Heart right ventricle (tissue), 16 donors: ENCODE measurements at places on chromosomes 12 and 14. TPM values are rescaled to one million over a fixed set of nuclear protein-coding genes. Genes with fewer than 3 reads are reported as not detected.

DNA sequence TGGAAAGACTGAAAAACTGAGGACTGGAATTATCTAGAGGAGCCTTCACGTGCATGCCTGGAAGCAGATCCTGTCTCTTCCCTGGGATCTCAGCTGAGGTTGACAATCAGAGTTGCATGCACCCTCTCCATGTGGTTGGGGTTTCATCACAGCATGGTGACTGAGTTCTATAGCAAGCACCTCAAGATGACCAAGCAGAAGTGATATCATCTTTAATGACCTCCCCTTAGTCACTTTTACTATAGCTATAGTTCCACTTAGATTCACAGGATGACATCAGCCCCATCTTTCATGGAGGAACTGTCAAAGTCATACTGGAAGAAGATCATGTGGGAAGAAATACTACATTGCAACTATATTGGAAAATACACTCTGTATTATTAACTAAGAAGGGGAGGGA is 105.8 kb upstream of the ATXN7L3B start:
- H3K4me1 ChIP-seq: no peaks in the 10 kb centered on the region
- no peak overlapping the region for H3K27ac ChIP-seq
- H3K36me3 ChIP-seq: no peaks in the 10 kb centered on the region
- no peak overlapping the region for H3K4me3 ChIP-seq
- DNase-seq: no peak
- H3K27me3 ChIP-seq: no peaks in the 10 kb centered on the region

GRCh38 chr12:50362671-50363070 is 33.7 kb downstream of the FAM186A start:
- no peak for DNase-seq
- H3K36me3 ChIP-seq: no peaks in the 10 kb centered on the region
- no peaks in the 10 kb centered on the region for H3K4me1 ChIP-seq
- no peak overlapping the region for H3K4me3 ChIP-seq
- no peaks in the 10 kb centered on the region for H3K27me3 ChIP-seq

RDH12 gene
- total RNA-seq: not detected

GRCh38 chr14:104211741-104212140 is 73.4 kb downstream of the KIF26A start:
- H3K27me3 ChIP-seq: peaks cover 14% of the 10 kb centered on the region
- H3K36me3 ChIP-seq: no peaks in the 10 kb centered on the region
- H3K4me1 ChIP-seq: no peaks in the 10 kb centered on the region
- peak; percentile 1 for DNase-seq

GRCh38 chr14:89573399-89573657 is 156.3 kb upstream of the FOXN3 start:
- no peak overlapping the region for H3K4me3 ChIP-seq
- no peak overlapping the region for H3K27ac ChIP-seq
- no peak for DNase-seq
- H3K4me1 ChIP-seq: peaks cover 43% of the 10 kb centered on the region
- no peaks in the 10 kb centered on the region for H3K36me3 ChIP-seq
- H3K27me3 ChIP-seq: no peaks in the 10 kb centered on the region

TSPAN11 gene
- total RNA-seq: 0.74 TPM

SDR9C7 gene
- not detected for total RNA-seq

DNA sequence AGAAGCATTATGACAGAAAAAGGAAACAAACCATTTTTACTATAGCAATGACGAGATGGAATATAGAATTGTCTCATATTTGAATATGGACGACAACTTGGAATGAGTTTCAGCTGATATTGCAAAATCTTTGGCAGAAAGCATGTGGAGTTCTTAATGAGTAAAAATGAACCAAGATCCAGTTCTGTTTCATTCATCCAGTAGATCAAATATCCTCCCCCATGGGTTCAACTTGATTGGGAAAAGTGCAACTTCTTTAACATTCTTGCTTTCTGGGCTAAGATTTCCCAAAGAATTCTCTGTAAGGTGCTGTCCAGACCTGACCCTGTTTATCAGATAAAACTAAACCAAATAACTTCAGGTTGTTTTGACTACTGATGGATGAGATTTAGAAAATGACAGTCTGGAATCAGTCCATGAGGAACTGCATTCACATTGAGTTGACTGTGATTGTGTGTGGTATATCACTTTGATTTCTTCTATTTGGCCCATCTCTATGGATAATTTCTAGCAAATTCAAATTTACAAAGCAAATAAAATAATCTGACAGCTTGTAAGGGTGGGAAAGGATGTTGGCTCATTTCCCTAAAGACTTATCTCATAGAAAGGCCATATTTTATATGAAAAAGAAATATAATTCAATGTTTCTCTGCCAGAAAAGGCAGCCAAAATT is 267.4 kb downstream of the ADAMTS20 start:
- no peak overlapping the region for H3K4me3 ChIP-seq
- no peaks in the 10 kb centered on the region for H3K36me3 ChIP-seq
- H3K4me1 ChIP-seq: peaks cover 4% of the 10 kb centered on the region
- H3K27ac ChIP-seq: no peak overlapping the region

EIF2S1 gene
- total RNA-seq: 111 TPM

OR6C2 gene
- not detected for total RNA-seq

GRCh38 chr12:56604355-56604754 is 25.8 kb downstream of the BAZ2A start:
- no peak overlapping the region for H3K27ac ChIP-seq
- no peaks in the 10 kb centered on the region for H3K27me3 ChIP-seq
- peaks cover 46% of the 10 kb centered on the region for H3K36me3 ChIP-seq
- no peaks in the 10 kb centered on the region for H3K4me1 ChIP-seq
- H3K4me3 ChIP-seq: no peak overlapping the region
- no peak for DNase-seq
